Activated effector memory CD4-positive, alpha-beta T cell treated with Interleukin-2 at 50 U/mL for 16 hours (primary cell): ENCODE measurements at places on chromosomes 5 and 9.

- DNase-seq: no peak
Measured at GRCh38 chr5:55289808-55290207, 17.7 kb downstream of the DHX29 start.

GRCh38 chr5:86008704-86009103 lies 609.0 kb upstream of the COX7C start:
- no peak for DNase-seq

- no peak for DNase-seq
Measured at GRCh38 chr5:111502956-111503355, 9.4 kb downstream of the STARD4 start.

DNA sequence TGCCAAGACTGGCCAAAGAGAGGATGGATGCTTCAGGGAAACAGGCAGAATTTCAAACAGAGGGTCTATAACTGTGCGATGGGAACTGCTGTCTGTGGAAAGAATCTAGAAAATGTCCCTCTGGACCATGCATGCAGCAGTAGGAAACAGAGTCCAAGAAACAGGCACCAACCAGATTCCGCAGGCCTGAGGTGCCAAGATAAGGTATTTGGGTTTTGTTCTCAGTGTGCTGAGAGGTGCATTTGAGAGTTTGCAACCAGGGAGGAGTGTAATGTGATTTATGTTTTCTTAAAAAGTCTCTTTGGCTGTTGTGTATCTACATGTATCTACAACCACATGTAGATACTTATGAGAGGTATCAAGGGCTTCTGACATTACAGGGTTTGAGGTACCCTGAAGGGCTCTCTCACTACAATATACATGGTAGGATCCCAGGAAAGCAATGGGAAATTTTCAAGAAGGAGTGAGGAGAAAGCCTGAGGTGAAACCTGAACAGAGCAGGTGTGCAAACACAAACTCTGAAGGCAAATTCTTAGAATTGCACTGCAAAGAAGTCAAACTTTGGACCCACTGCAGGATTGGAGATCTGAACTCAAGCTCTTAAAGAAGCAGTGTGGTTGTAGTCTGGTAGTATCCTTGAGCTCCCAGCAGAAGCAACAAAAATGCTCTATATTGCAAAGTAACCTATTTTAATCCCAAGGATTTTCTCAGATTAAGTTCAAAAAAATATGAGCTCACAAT lies 182.8 kb upstream of the NFIL3 start:
- DNase-seq: no peak
